ENCODE measurements at places on chromosomes 7 and 10.
A peak's percentile ranks its signal among the peaks of the same experiment; 100 is the strongest.

GRCh38 chr7:30027740-30028215 lies 434 bp upstream of the PLEKHA8 start:
- DNase-seq = no peak

DNA sequence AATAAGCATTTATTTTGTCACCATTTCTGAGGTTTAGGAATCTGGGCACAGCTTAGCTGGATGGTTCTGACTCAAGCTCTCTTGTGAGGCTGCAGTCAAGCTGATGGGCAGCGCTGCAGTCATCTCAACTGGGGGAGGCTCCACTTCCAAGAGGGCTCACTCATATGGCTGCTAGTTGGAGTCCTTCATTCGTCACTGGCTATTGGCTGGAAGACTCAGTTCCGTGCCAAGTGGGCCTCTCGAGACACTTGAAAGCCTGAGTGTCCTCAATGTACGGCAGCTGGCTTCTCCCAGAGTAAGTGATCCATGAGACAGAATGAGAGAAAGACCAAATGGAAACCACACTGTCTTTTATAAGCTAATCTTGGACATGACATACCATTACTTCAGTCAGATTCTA lies 21.6 kb upstream of the COL13A1 start:
- DNase-seq = no peak

DNA sequence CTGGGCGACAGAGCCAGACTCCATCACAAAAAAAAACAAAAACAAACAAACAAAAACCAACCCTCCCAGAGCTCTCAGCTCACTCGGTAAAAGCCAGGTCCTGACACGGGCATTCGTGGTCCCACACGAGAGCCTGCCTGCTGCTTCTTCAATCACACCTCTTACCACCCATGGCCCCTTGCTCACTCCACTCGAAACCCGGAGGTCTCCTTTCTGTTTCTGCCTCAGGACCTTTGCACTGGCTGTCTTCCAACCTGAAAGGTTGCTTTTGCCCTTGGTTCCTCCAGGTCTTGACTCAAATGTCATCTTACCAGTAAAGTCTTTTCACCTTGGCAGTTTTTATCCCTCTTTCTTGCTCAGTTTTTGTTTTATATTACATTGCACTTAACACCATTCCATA lies 169.6 kb downstream of the EVX1 start:
- no peak for DNase-seq

GRCh38 chr10:10056961-10057360 lies 960.7 kb upstream of the CELF2 start:
- DNase-seq = no peak

- DNase-seq = no peak
Observed at GRCh38 chr10:127080317-127080716, 116.1 kb downstream of the INSYN2A start.

GRCh38 chr10:23980094-23980493 lies 228.8 kb upstream of the KIAA1217 start:
- DNase-seq = no peak

- DNase-seq = peak; percentile 83
Observed at GRCh38 chr7:95897557-95898251, 125.3 kb downstream of the DYNC1I1 start.

DNA sequence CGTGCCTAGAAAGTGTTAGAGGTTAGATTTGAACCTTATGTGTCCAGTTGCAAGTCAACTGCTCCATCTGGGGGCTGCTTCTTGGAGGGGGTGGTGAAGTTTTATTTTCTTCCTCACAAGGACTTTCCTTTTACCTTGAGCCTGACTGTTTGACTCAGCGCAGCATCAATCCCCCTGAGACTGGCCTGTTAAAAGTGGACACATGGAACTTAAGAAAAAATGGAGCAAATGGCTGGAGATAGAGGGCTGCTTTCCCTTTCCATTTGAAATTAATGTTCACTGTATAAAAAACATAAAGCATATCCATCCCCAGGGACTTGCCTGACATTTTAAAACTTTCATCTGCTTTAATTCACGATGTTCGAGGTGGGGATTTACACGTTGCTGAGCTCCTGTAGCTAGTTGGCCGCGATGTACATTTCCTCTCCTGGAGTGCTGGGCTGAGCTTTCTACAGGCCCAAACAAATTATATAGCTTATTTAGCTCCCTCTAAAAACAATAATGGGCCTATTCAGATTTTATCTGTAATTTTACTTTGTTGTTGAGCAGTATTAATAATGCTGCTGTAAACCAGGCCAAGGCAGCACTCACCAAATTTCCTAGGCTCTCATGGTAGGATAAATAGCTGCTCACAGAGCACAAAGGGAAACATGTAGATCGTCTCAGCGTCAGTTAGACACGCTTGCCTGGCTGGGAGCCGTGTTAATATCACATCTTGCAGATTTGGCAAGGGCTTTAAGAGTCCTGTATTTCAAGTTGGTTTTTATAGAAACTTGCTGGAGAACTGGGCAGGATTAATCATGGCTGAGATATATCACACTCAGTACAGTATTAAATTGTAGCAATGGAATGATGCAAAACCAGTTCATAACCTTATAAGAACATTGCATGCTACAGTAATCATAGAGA lies 251.5 kb downstream of the LRMDA start:
- DNase-seq = no peak

Measured in COR-L47 (cell line).